NCI-H1694 treated with DMSO at 0.1 percent for 48 hours (cell line): ENCODE measurements at places on chromosomes 12 and 14.

GRCh38 chr14:38419579-38419978 is 163.7 kb upstream of the CLEC14A start:
- no peak for DNase-seq

GRCh38 chr12:129119537-129119936 is 266.3 kb downstream of the GLT1D1 start:
- no peak for DNase-seq

DNA sequence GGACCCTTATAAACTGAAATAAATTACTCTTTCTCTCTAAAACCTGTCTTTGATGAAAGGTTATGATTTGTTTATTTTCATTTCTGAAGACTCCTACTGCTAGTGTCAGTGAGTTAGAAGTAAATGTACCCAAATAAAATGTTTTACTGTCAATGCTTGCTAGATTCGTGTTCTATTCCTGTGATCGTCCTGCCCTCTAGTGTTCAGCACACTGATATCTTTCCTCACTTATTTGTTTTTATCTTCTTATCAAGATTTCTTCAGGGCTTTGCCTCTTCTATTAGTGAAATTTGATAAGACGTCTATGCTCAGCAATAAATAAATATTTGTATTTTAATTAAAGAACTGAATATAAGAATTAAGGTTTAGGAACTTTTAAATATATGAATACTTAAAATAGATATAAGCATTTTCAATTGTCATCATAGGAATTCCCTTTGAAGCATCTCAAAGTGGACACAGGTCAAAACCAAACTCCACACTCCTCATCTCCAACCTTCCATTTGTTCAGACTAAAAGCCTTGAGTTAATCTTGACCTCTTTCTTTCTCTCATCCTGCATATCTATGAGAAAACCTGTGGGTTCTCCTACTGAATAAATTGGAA is 75.8 kb downstream of the C12orf50 start:
- DNase-seq = peak; percentile 68

DNA sequence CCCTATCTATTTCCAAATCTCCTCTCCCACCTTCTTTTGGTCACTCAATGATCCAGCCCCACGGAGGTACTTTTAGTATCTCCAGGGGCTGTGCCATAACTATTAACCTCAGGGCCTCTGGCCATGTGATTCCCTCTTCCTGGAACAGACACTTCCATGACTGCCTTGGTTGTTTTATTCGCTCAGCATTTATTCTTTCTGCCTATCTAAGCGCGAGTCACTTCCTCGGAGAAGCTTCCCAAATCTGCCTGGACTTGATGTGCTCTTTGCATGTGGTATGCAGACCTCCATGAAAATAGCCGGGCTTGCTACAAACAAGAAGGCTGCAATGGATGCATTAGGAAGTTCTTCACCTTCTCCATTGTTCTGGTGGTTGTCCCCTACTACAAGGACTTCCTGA is 939.0 kb upstream of the TMEM132C start:
- no peak for DNase-seq

DNA sequence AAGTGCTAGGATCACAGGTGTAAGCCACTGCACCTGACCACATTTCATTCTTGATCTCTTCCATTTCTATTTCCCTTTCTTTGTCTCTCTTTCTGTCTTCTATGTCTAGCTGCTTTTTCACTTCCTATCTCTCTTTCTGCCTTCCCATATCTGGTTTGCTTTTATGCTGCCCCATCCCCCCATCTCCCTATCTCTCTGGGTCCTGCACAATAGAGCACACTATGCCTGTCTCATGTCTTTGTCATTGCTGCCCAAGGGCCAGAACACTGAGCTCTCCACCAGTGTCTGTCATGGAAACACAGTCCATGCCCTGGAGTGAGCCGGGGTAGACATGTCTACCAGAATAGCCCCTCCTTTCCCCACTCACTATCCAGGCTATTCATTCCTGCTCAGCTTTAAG is 12.3 kb upstream of the RARG start:
- no peak for DNase-seq

DNA sequence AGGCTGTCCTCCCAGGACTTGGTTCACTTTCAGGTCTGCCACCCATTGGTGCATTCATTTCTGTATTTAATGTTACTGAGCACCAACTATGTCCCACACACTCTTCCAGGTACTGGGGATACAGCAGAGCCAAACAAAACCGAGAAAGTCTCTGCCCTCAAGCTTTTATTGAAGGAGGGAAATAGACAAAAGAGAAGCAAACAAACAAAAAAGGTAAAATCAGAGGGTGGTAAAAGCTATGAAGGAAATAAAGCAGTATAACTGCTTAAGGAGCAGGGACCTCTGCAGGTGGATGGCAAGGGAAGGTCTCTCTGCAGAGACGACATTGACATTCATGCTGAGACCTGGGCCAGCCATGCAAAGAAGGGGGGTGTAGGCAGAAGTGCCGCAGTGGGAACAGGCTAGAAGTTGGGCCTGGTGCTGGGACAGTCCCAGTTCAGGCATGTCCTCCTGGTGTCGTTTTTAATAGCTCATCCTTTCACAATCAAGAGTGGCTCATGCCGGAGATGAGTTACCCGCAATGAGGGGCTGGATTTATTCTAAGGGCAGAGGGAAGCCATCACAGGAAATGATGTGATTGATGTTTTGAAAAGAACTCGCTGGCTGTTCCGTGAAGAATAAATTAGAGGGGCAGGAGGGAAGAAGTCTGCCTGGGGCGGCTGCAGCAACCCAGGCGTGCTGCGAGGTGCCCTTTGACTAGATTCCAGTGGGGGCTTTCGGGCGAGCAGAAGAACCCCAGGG is 72.8 kb downstream of the IRF2BPL start:
- DNase-seq = no peak

- DNase-seq = no peak
Observed at GRCh38 chr14:79464468-79464867, 746.8 kb downstream of the DIO2 start.

- no peak for DNase-seq
Observed at GRCh38 chr12:92136026-92136730, 9.5 kb downstream of the BTG1 start.

- no peak for DNase-seq
Observed at GRCh38 chr14:77059276-77059915, 30.9 kb upstream of the IRF2BPL start.

DNA sequence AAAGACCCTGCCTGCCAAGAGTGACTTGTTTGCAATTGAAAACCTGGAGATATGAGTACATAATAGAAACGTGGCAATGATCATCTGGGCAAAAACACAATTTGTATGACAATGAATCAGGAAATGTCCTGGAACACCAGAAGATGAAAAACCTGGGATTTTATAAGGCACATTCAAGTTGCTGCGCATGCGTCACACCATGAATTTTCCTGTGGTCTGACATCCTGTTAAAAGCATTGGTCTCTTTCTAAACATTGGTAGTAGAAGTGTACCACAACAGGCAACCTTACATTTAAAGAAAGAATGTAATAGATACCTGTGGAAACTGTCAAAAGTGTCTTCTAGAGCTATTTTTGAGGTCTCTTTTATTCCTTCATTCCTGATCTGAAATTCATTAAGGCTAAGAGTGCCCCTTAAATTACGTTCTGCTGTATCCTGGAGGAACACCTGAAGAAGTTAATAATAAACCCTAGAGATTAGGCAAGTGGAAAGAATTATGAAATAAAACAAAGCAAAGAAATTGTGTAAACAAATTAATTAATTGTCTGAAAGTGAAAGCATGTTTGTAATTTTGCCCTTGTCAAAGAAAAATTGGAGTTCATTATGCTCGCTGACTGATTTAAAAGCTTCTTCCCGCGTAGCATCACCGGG is 676.5 kb downstream of the DIO2 start:
- DNase-seq = no peak

GRCh38 chr12:5556946-5557673 is 125.2 kb downstream of the NTF3 start:
- no peak for DNase-seq

DNA sequence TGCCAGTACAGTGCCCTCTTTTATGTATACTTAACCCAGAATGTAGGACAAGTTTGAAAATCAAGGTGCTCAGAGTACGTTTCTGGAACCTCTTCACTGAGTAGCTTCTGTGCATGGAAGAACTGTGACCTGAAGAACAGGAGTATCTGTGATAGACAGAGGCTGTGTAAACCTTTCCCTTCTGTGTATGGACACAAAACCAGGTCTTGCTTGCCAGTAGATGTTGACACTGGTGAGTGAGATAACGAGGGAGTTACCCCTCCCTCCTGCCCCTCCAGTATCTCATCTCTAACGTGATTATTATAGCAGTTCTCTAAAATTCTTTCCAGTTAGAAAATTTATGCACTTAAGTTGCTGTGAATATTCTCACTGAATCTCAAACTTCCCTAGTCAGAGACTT is 170.8 kb downstream of the RPL10L start:
- no peak for DNase-seq

- DNase-seq = peak; percentile 14
Observed at GRCh38 chr12:49763006-49763591, 21.7 kb downstream of the TMBIM6 start.

GRCh38 chr12:74791365-74791764 is 253.7 kb downstream of the ATXN7L3B start:
- DNase-seq = no peak

DNA sequence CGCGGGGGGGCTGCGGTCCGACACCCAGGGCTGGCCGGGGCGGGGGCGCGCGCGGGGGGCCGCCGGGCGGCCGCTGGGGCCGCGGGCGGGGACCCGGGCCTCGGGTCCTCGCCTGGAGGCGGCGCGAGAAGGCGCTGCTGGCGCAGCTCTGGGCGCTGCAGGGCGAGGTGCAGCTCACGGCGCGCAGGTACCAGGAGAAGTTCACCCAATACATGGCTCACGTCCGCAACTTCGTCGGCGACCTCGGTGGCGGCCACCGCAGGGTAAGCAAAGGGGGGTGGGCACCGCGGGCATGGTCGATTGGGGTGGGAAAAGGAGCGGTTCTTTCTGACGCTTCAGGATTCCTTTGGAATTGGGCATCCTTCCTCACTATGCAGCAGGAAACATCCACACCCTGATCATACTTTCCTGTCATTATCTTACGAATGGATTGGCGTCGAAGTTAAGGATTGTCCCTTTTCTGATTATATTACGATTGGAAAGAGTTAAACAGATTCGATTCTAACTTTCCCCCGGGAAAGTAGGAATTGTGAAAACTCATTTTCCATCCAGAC is 798 bp downstream of the PDZRN4 start:
- DNase-seq = no peak

GRCh38 chr14:28677381-28677780 is 89.2 kb upstream of the FOXG1 start:
- DNase-seq = no peak

- DNase-seq = no peak
Observed at GRCh38 chr12:85558684-85559083, 277.5 kb downstream of the RASSF9 start.

GRCh38 chr12:19872621-19873540 is 433.6 kb downstream of the AEBP2 start:
- DNase-seq = peak; percentile 28

- no peak for DNase-seq
Observed at GRCh38 chr12:56537546-56537945, 15.9 kb downstream of the RBMS2 start.

DNA sequence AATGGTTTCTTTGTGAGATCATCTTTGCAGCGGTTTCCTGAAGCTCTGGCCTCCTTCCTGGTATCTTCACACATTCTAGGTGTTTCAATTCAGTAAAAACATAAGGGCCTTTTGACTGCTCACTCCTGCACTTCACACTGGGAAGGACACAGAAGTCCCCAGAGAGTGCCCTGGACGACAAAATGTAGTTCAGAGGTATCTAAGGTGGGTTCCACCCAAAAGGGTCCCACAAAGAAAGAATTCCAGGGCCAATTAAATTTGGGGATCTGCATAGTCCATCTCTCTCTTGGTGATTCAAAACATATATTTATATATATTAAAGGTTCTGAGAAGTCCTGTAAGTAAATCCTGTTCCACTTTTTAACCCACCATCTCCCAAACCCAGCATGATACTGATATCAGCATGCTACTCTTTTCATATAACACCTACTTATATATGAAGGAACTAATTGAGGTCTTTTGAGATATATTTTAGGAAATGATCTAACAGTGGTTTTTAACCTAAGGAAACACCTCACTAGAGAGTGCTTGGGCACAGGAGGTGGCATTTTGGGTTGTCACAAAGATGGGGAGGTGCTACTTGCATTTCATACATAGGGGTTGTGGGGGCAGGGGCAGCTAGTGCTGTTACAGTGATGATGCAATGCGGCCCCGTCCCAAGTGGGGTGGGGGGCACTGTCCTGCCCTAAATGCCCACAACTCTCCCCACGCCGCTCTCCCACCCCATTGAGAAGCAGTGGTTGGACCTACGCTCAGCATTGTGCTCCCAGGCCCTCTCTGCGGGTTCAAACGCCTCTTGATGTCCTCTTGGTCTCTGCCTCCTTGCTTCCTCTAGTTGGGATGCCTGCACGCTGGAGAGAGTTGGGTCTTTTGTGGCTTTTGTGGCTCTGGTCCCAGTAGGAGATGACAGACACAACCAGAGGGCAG is 109.4 kb downstream of the ARF6 start:
- DNase-seq = no peak
